Melanocyte of skin (primary cell): ENCODE measurements at places on chromosomes 13 and 19. TPM values are rescaled to one million over a fixed set of nuclear protein-coding genes. Genes with fewer than 3 reads are reported as not detected.

Gene ZNF99
- total RNA-seq = not detected in 2 replicates

Gene TBC1D4
- total RNA-seq = 13.0 and 16.0 TPM in 2 replicates

Gene IRGC
- not detected in 2 replicates for total RNA-seq

Gene ATP4A
- under 0.01 TPM in 1 of 2 replicates, not detected in the other for total RNA-seq

Gene PSG7
- total RNA-seq = not detected in 2 replicates

Gene SPC24
- total RNA-seq = 19.6 and 28.6 TPM in 2 replicates
